NCI-H2081 (cell line): ENCODE measurements at places on chromosomes 5 and 9.

- DNase-seq = no peak
These were observed 257.5 kb downstream of the DMAC1 start for GRCh38 chr9:7542126-7542525.

- no peak for DNase-seq
These were observed 22.5 kb upstream of the DMRT1 start for GRCh38 chr9:818958-819357.

DNA sequence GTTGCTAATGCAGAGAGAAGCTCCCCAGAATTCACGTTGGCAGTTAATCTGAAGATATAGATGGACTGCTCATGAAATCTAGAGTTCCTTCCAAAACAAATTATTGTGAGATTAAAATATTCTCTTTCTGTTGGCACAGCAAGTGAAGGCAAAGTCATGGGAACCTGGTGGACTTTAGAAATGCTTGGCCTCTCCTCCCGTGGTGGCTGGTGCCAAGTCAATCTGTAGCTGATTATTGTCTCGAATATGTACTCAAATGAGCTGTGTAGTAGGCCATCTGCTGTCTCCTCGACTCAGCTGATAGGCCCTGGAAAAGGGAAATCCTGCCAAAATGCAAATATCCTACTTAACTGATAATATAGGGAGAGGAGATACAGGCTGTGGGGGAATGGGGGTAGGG is 69.3 kb downstream of the DAPK1 start:
- DNase-seq = peak; percentile 32

DNA sequence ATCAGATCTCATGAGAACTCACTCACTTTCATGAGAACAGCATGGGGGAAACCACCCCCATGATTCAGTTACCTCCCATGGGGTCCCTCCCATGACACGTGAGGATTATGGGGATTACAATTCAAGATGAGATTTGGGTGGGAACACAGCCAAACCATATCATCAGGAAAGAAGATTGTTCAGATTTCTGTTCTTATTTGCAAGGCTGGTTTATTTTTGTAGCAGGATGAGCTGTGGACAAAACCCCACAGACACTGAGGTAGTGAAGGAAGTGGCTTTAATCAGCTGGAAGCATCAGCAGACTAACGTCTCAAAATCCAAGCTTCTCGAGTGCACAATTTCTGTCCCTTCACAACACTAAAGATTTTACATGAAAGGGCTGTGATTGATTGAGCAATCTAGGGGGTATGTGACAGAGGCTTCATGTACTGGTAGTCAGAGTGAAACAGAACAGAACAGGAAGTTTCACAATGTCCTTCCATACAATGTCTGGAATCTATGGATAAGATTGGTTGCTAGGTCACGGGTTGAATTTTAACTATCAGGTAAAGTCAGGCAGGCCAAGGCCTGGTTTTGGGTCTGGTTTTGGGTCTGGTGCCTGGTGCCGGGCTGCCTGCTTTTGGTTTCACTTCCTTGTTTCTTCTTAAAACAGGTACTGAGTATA is 91.3 kb upstream of the ZNF366 start:
- no peak for DNase-seq

DNA sequence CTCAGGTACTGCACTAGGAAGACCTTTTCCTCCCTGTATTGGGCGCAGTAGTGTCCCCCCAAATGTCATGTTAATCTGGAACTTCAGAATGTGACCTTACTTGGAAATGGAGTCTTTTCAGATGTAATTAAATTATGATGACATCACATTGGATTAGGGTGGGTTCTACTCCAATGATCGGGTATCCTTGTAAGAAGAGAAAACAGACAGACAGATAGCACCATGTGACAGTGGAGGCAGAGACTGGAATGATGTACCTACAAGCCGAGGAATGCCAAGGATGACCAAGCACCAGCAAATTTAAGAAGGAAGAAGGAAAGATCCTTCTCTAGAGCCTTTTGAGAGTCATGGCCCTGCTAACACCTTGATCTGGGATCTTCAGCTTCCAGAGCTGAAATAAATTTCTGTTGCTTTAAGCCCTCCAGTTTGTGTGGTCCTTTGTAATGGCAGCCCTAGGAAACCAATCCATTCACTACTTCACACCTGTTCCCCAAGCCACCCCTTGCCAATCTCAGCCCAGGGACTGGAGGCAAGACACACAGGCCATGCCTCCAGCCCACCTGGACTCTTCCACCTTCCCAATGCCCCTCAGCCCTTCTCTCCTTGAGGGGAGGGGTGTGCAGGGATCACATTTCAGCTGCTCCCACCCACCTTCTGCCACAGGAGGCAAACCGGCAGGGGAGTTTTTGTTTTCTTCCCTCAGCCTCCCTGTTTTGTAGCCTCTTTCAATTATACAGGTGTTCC is 1.6 kb downstream of the CCNJL start:
- DNase-seq = no peak

- DNase-seq = no peak
These were observed 75.0 kb downstream of the ADAMTS12 start for GRCh38 chr5:33816791-33817190.

GRCh38 chr9:83405759-83406158 is 132.4 kb downstream of the FRMD3 start:
- no peak for DNase-seq

DNA sequence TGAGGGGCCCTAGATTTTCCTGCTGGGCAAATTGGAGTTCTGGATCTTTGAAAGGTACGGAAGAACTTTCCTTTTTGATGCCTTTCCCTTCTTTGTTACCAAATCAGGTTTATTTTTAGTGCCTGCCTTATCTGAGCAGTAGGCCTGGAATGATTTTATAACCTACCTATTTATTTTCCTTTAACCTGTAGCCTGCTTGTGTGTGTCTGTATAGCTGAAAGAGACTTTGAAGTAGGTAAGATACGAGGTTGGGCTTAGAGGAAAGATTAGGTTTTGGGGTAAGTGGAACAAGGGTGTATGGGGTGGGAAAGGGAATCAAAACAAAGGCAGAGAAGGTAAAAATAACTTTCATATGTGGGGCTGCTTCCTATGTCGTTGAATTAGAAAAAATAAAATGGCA is 211.2 kb downstream of the CD180 start:
- DNase-seq = no peak

DNA sequence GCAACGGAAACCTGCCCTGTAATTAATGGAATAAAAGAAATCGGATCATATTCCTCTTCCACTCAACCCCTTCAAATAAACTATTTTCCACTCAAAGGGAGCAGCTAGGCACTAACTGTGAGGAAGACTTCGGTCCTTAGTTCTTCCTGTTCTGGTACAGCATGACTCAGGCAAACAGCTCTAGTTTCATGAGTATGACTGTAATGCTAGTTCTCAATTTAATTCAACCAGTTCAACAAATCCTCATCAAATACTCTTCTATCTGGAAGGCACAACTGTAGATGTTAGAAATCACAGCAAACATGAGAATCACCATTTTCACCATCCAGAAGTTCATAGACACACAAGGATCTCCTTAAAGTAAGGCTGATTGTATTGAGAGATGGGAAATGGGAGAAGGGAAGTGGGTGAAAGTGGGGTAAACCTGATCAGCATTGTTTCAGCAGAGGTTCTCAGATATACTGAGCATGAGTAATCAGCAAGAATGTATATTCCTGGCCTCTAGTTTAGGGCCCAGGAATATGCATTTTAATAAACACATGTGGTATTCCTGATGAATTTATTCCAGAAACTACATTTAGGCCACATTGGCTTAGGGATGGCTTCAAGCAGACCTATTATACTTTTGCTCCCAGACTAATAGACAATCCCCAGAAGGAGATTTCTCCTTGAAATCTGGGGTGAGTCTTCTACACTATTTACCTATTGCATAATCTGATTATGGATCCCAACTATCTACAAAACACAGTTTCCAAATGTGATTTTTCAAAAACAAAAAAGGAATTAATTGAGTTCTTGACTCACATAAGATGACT is 141.1 kb upstream of the SLC12A2 start:
- peak; percentile 50 for DNase-seq

DNA sequence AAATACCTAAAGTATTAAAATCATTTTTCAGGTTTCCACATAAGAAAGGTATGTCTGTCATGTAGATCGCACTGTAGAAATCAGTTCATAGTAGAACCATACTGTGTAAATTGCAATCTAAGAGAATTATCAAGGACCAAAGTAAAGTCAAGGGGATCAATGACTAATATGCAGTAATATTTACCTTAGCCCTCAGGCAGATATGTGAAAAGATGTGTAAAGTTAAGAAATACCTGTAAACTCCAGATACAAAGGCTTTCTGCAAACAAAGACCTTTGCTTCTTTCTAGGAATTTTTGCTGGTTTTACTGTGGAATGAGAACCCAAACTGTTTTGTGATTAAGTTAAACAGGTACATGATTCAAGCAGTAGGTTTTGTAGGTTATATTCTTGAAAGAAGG is 11.6 kb downstream of the POLK start:
- DNase-seq = no peak

DNA sequence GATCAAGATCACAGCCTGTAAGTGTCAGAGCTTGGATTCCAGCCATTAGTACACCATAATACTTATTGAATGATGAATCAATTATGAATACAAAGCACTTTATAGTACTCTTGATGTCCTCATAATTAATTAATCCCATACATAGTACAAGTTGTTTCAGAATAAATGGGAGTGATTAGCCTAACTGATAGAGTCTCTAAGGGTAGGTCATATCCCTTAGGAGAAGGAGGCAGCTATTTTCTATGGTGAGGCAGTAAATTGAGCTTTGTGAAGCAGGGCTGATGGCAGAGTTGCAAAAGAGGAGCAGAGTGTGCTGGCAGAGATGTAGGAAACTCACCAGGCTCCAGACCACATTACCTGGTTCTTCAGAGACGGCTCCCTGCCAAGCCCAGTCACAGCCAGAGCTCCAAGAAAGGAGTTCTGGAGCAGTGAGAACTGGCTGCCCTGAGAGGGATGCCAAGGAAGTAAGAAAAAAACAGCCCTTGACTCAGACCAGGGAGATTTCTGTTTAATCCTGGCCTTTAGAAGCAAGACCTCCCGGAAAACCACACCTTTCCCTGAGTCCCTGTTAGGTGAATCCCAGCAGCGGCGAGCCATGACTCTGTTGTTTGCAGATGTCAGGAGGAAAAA is 112.9 kb downstream of the SH3TC2 start:
- no peak for DNase-seq

- DNase-seq = no peak
These were observed 60.8 kb downstream of the DMXL1 start for GRCh38 chr5:119131530-119132304.

DNA sequence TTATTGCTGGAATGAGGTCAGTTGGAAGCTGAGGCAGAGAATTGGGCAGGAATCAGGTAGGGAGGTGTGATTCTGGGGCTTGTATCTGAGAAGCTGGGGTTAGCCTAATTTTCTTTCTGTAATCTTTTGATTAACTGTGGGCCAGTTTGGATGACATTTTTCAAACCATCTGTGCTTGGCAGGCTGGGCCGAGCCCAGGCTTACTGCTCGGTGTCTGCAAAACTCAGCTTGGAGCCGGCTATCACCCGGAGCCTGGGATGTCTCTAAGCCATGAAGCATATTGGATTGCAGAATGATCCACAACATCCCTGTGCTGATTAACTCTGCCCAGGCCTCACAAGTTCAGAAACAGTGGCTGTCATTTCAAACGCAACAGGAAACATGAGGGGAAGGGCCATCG is 26.5 kb downstream of the KCNMB1 start:
- no peak for DNase-seq

DNA sequence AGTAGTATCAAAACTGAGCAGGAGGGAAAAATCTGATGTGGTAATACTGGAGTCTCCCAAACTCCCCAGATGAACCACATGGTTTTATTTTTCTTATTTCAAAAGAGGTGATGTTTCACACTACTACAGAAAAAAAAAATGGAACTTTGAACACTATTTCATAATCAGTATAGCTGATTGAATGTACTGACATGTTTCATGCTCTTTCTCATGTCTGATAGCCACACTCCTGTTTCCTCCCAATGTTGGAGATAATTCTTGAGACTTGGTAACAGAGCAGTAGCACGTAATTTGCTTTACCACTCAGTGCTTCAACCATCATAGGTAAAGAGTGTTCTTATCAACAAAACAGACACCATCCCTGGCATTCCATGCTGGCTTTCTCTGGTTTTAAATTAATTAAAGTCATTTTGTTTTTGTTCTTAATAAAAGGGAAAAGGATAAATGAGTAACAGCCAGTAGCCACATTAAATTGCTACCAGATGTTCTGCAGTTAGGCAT is 85.2 kb downstream of the MUSK start:
- DNase-seq = no peak

DNA sequence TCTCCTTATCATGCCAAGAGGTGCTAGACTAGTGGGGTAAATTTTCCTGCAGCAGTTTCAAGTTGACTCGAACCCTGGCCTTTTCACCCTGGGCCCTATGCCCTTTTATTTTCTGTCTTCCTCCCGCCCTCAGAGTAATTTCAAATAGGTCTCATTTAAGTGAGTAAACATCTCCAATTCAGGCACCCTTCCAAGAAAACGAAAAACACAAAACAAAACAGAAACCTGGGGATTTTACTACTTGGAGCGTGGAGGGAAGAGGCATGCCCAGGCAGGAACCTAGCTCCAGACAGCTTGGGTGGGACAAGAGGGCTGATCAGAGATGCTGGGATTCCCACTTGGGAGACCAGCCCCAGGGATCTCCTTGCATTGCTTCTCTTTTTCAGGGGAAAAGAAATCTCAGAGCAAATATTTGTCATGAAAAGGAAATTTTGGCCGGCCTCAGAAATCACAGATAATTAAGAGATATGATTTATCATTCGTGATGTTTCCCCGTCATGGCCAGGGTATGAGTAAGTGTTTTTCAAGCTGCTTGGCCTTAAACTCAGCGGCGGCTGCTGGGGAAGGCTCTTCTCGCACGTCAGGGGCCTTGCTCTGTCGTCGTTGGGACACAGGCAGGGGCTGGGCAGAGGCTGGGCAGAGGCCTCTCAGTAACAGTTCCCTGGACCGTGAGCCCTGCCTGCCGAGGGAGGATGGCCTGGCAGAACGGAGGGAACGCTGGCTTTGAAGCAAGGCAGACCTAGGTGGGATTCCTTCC is 248.6 kb upstream of the KLF4 start:
- DNase-seq = peak; percentile 44

DNA sequence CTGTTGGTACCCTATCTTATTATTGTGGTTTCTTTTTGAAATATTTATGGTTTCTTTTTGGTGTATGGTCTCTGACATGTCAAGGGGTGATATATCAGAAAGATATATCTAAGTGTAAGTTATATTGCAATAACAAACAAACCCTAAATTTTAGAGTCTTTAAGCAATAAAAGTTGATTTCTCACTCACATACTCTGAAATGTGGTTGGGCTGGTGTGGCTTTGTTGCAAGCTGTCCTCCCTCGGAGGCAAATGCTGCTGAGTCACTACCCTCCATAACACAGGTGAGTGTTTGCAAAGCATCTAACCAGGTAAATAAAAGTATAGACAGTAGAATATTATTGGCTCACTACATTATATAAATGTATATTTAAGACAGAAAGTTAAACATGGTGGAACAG is 253.2 kb downstream of the CDH18 start:
- no peak for DNase-seq

GRCh38 chr5:143302341-143303045 is 101.0 kb downstream of the NR3C1 start:
- no peak for DNase-seq

DNA sequence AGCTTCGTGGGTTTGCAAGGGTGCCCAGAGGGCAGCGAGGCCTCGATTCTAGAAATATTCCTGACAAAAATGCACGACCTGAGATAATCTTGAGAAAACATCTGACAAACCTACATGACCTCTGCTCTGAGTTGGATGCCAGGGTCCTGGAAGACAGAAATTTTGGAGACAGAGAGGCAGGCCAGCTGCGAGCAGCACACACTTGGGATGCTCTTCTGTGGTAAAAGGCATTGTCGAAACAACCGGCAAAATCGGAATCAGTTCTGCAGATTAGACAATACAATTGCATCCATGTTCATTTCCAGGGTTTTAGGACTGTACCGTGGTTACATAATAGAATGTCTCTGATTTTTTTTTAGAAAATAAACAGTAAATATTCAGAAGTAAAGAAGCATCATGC is 74.2 kb downstream of the GADD45G start:
- no peak for DNase-seq
